ENCODE measurements at places on chromosomes 3 and 15. TPM values are rescaled to one million over a fixed set of nuclear protein-coding genes. Genes with fewer than 3 reads are reported as not detected.
A peak's percentile ranks its signal among the peaks of the same experiment; 100 is the strongest.

Gene DPPA2
- not detected for total RNA-seq

Gene MAGI1
- total RNA-seq: 3.5 TPM

Gene FBXW12
- total RNA-seq: not detected

Gene ARID3B
- total RNA-seq: 1.5 TPM

Gene PRTG
- 8.7 TPM for total RNA-seq

Gene SCAANT1
- total RNA-seq: not detected

- DNase-seq: no peak
Observed at GRCh38 chr3:149527531-149528339, 53.2 kb downstream of the TM4SF4 start.

DNA sequence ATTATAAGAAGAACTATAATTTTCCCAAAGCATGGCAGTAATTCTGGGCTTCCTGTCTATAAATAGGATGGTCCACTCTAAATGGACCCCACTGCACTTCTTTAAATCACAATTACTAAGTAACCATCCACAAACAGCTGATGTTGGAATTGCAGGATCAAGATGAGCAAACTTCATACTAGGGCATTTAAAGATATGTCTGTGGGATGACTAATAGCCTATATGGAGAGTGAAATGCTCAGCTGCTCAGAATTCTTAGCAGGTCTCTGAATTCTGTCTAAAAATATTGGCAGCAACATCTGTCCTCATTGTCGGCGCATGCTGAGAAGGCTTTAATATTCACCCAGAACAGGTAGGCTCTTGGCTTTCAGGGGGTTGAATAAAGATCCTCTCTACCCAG is 140.4 kb downstream of the SATB1 start:
- DNase-seq: no peak

DNA sequence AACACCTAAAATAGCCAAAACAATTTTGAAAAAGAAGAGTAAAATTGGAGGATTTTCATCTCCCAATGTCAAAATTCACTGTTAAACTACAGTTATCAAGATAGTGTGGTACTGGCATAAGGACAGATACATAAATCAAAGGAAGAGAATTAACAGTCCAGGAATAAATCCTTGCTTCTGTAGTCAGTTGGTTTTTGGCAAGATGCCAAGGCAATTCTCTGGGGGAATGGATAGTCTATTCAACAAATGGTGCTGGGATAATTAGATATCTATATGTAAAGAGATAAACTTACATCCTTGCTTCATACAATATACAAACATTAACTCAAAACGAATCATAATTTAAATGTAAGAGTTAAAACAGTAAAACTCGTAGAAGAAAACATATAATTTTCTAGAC is 57.9 kb upstream of the SELENOK start:
- DNase-seq: no peak

DNA sequence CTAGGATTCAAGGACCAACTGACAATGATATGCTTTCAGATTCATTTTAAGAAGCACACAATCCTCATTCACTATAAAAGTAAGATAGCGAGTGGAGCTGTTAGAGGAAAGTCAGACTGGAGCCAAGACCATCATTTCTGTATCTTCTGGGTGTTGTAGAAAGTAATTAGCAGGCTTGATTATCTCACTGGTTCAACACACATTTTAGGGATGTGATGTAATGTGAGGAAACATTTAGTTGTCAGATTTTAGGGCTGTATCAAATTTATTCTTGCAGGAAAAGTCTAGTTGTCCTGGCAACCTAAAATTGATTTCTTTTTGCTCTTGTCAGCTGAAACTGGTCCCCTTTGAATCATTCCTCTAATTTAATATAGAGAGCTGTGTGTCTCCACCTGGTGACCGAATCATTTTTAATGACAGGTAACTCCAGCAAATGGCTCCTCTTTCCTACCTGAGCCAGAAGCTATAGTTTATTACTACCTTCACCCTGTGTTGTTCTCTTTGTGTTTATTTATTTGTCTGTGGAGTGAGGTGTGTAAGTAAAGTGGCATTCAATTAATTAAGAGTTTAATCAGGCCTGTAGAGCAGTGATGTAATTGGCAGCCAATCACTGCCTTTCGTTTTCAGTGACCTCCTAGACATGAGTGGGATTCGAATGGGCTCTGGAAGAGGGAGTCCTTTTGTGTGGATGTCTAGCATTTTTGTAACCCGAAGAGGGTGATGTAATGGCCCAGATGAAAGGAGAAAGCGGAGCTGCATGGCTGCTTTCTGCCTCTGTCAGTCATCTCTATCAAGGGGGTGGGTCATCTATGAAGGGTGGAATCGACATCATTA is 125.8 kb downstream of the LPP start:
- no peak for DNase-seq

GRCh38 chr15:70410371-70410985 is 312.8 kb upstream of the TLE3 start:
- no peak for DNase-seq

DNA sequence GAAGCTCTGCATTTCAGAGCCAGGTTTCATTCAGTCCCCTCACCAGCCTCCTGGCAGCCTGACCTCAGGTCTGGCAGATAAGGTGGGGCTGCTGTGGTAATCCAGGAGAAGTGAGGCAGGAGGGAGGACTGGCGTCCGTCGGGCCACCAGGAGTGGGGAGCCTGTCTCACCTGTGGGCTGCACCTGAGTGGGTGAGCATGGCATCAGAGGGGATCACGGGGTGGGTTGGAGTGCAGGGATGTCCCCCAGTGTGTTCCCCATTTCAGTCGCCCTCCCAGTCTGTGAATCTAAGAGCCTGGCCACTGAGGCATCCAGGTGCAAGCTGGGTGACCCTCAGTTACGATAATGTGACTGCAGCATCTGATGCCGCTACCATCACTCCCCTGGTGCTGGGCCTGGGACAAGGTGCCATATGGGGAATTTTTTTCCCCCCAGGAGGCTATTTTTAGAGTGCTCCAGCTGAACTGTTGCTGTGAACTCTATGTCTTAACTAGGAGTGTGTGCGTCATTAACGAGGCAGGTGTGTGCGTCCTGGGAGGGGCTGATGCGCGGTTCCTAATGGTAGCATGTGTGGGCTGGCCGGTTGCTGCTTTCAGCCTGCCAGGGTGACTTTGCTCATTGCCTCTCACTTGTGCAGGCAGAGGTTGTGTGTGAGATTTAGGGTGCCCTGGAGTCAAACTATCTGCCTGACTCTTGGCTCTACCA is 165.2 kb downstream of the SLCO3A1 start:
- no peak for DNase-seq

- DNase-seq: no peak
Observed at GRCh38 chr15:75195766-75196241, 5.9 kb upstream of the C15orf39 start.

DNA sequence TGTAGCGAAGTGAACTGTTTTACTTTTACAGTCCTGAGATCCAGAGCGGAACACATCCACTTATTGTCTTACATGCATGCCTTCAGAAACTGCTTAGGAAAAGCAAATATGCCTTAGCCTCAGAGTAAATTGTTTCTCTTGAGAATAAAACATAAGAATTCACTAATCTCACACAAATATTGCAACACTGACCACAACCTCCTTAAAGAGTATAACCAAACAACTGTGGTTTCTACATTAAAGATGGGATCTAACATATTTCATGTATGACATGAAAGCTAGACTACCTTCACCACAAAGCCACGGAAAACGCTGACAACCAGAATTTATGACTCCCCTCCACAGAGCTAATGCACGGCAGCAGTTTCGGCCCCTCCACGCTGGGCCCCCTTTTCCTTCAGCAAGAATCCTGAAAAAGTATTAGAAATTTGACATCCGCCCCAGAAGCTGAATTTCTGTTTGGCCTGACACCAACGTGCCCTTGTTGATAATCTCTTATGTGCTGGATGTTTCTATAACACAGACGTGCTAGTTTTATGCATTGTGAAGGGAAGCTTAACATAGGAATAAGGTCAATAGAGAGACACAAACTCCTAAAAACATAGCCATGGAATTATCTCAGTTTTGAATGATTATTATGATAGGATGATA is 84.6 kb downstream of the GREM1 start:
- peak; percentile 77 for DNase-seq

DNA sequence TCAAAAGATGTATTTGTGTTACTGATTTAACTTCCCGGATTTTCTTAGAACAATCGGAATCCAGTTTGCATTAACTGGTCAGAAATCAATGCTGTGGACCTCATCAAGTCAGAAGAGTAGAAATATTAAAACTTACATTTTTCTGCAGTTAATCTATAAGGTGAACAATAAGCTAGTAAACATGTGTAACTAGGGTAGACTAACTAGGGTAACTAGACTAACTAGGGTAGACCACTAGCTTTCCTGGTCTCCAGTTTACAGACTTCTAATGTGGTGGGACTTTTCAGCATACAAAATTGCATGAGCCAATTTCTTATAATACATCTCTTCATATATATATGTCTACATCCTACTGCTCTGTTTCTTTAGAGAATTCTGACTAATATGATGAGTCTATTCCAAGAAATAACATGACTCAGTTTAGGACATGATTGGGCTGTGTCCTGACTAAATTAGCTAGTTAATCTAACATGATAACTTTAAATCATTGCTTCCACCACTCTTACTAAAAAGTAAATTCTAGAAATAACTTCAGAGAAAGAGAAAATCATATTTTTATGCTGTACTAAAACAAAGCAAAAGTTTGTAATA is 5.3 kb downstream of the PLSCR2 start:
- no peak for DNase-seq

GRCh38 chr3:128603313-128603712 is 47.3 kb downstream of the RPN1 start:
- no peak for DNase-seq

DNA sequence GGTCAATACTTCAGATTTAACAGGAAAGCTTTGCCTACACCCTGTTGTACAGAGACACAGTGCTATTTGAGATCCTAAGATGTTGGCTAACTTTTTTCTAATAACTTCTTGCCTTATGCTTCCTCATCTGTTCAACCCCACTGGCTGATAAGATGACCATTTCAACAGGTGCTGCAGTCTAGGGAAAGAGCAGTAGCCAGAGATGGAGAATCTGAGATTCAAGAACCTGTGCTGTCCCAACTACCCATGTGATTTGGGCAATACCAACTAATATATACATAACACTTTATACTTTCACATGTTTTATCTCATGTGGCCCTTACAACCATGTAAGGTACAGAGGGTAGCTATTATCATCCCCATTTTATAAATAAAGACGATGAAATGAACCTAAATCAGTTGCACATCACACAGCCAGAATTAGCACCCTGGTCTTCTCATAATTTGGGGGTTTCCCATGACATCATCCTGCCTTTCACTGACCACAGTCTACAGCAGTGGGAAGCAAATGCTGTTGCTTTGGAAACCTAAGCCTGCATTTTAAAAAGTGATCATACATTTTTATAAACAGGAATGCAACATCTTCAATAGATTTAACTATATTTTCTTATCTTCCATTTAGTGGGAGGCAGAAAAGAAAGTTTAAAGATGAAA is 9.7 kb downstream of the TTC23 start:
- no peak for DNase-seq

GRCh38 chr3:155232605-155233004 is 60.9 kb downstream of the STRIT1 start:
- peak; percentile 92 for DNase-seq

DNA sequence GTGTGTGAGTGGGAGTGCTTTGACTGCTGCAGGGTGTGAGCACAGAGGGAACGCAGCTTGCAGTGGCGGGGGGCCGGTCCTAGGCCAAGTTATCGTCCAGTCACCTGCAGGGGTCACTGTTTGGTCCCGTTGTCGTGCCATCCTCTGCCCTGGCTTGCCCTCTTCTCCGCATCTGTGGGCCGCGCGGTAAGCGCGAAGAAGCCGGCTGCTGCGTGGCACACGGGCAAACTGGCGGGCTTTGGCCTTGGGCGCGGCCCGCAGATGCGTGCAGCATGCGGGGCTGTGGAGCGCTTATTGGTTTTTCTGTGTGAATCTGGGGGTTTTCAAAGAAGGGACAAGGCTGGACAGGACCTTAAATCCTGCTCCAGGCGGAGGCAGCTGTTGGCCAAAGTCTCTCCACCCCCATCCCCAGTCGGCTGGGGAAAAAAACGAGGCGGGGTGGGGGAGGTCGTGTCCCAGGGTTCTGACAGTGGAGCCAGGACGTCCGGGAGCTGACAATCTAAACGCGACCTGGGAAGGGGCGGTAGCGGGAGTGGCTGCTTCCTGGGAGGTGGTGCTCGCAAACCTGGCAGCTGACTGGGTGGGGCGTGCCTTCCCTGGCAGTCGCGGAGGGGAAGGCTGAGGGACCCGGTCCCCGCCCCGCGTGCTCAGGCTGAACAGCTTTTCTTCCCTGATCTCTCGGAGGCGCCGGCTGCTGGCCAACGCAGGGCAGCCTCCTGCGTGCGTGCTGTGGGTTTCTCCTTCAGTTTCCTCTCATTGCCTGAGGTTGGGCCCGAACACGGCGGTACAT is 39.7 kb upstream of the VEPH1 start:
- peak; percentile 49 for DNase-seq

DNA sequence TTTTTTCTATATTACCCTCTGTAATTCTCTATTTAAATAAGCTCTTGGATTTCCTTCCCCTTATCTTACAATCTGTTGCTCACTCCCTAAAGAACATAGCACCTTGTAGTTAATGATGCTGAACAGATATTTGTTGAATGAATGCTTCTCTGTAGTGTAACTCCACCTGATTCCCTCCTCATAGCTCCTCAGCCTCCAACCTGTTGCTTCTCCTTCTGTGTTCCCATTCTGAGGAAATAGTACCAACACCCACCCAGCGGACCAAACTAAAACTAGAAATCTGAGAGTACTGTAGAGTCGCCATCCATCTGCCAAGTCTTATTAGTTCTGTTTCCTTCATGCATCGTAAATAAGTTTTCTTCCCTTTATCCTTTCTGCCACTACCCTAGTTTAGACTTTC is 55.5 kb upstream of the GNB4 start:
- no peak for DNase-seq

- DNase-seq: no peak
Observed at GRCh38 chr3:130711565-130712324, 34.9 kb downstream of the PIK3R4 start.

GRCh38 chr15:100880897-100881242 is 1.2 kb downstream of the ALDH1A3 start:
- no peak for DNase-seq

DNA sequence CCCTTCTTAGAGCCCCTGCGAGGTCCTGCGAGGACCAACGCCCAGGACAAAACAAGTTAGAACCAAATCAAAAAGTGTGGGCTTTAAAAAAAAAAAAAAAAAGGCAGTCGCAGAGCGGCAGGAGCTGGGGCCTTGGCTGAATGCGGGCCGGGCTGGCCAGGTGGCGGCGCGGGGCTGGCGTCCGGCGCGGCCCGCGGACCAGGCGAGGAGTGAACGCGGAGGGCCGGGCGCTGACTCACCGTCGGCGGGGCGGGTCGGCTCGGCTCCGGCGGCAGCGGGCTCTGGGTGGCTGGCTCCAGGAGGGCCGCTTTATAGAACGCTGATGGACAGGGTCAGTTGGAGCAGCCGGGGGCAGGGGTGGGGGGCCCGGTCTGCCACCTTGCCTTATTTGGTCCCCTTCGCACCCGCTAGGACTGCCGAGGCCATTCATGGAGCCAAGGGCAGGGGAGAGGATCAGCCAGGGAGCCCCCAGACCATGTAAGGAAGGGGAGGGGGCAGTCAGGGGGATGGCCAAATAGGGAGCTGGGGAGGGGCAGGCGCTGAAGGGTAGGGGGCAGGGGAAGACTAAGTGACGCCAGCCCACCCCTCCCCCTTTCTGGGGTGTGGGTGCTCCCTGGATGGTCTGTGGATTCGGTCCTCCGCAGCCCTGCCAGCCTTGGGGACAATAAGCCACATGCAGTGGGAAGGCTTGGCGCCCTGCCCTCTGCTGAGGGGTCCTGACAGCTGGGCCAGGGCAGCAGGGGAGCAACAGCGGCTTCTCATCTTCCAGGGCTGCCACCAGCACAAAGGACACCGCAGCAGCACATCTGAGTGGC is at the start of gene ACTC1:
ACTC1 (minus strand) TSS at position 283 of the 815 bp plus-strand sequence. CDS start 741 bp downstream, outside the sequence.
- no peak for DNase-seq

GRCh38 chr3:51163051-51163450 is 222.0 kb upstream of the MANF start:
- DNase-seq: no peak

All from A172 (cell line).